ENCODE measurements at places on chromosomes 7 and 10.

DNA sequence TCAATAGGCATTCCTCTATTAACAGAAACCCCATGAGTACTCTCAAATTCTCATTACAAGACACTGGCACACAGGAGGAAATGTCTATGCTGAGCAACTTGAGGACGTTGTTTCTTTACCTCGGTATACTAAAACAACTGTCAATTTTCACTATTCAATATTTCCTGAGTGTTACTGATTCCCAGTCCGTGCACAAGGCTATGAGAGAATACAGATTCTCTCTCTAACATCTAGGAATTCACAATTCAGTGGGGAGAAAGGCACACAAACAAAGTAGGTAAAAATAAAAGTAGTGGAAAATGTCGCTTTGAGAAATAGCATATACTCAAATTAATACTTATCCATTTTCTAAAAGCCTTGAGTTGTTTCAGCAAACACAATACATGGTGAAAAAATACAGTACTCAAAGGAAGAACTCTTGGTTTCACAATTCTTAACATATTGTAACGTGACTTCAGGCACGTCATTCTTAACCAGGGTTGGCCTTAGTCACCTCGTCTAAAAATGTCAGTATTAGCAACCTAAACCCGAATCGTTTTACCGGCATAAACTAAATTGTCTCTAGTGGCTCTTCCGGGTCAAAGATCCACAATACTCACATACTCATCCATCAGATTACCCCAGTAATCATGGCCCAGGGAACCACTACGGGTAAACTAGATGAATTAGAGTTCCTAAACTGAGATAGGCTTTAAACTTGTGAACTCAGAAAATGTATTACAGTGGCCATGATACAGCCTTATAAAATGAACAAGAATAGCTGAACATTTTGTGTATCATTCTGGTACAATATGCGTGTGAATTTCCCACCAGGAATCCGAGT is 1.5 kb downstream of the IPMK start:
- peak; percentile 45 for DNase-seq

DNA sequence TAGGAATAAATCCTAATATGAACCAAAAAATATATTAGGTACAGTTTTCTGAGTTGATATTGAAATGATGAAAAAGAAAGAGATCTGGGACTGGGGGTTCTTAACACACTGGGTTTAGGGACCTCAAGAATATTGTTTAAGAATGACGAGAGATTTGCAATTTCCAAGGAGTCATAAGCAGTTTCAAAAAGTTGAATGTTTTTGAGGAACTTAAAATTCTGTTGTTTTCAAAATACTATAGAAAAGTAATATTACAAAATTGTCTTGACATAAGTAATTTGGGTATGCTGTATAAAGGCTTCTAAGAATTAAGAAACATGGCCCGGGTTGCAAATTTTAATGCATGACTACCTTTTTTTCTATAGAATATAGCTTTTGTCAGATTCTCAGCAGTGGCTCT is 88.1 kb downstream of the AUTS2 start:
- DNase-seq, result no peak

DNA sequence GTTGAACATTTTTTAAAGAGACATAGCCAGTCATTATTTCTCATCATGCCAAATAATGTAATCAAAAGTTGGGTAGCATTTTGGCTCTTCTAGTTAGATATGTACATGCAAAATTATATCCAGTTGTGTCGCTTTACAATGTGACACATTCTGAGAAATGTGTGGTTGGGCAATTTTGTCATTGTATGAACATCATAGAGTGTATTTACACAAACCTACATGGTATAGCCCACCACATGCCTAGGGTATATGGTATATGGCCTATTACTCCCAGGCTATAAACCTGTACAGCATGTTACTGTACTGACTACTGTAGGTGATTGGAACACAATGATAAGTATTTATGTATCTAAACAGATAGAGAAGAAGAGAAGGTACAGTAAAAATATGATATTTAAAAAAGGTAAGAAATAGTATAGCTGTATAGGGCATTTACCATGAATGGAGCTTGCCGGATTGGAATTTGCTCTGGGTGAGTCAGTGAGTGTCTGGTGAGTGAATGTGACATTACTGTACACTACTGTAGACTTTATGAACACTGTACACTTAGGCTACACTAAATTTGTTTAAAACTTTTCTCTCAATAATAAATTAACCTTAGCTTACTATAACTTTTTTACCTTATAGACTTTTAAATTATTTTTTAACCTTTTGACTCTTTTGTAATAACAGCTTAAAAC is 16.5 kb downstream of the ZNF365 start:
- no peak for DNase-seq

GRCh38 chr7:90484706-90485105 is 15.3 kb downstream of the PTTG1IP2 start:
- no peak for DNase-seq

- DNase-seq, result no peak
Measured at GRCh38 chr7:26388256-26388655, 96.6 kb downstream of the SNX10 start.

DNA sequence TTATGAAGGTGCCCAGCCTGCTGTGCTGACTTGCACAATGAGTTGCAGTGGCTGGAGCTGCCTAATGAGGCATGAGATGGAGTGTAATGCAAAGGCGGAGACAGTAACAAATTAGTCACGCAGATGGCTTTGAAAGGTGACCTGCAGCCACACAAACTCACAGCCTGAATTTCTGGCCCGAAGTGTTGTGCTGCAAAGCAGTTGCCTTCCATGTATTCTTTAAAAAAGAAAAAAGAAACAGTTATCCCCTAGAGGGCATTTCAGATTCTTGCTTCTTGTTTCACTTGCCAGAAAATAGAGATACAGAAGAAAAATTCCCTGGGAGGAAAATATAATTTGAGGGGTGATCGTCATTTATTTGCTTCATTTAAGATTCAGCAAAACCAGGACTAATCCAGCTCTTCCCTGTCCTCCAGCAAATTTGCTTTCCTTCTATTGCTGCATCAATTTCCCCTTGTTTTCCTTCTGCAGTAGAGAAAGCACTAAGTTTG is 239.9 kb downstream of the ADRA2A start:
- no peak for DNase-seq

DNA sequence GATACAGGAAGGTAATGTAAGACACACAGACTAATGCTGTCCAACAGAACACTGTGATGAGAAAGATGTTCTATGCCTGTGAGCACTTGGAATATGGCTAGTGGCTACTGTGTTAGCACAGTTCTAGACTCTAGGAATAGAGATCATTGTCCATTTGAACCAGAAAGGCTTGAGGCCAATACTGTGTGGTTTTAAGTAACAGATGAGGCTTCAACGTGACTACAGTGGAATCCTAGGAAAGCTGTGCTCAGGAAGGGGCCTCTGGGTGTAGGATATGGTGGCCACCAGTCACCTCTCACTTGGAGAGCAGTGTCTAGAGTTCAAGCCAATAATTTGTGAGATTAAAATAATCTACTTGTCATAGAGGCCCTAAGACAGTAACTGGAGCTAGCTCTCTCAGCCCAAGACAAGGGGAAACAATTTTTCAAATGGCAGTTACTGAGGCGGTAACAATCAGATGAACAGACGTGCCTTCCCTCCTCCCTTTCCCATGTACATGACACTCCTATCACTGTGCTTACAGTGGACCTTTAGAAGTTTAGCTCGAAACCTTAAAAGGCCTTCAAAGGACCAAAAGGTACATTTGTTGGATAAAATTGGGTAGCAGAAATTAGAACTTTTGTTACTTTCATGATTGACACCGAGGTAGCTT is 10.2 kb downstream of the ZDHHC16 start:
- no peak for DNase-seq

- DNase-seq, result peak; percentile 48
Measured at GRCh38 chr10:97759158-97759887, 12.5 kb downstream of the SFRP5 start.

GRCh38 chr7:20602306-20602705 is 13.2 kb upstream of the ABCB5 start:
- DNase-seq, result no peak

DNA sequence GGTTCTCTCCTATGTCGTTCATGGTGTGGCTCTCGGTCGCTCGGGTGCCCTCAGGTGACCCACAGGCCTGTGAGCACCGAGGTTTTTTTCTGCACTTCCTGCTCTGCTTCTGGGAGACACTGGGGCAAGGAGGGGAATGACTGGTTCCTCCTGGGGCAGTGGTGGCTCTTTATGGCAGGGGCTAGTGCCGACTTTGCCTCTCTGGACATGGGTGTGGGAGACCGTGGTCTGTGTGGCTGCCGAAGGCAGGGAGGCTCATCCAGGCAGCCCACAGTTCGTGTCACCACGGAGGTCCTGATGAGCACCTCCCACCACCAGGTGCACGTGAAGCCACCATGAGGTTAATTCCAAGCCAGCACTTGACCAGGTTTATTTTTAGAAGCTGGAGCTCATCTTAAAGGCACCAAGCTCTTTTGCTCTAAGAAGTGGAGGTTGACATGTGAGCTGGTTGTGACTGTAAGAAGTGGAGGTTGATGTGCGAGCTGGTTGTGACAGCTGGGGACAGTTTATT is 24.7 kb upstream of the DPYSL4 start:
- DNase-seq, result no peak

- DNase-seq, result no peak
Measured at GRCh38 chr7:44313621-44314031, 11.8 kb downstream of the CAMK2B start.

- no peak for DNase-seq
Measured at GRCh38 chr10:116060864-116061263, 212.1 kb downstream of the GFRA1 start.

- DNase-seq, result no peak
Measured at GRCh38 chr10:121926157-121926556, 1.7 kb downstream of the ATE1 start.

DNA sequence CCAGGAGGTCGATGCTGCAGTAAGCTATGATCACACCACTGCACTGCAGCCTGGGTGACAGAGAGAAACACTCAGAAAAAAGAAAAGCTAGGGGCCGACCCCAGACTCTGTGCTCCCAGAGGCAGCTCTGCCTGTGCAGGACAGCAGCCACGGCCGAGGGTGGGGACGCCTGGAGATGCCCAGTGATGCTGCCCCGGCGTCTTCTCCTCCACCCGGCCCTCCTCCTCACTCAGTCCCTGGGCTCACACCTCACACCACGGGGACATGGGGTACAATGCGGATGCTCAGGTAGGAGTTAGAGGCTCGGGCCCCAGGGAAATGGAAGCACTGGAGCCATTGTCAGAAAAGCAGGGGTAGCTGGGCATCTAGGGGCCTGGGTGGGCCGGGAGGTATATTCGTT is 46.3 kb upstream of the ELFN1 start:
- DNase-seq, result no peak

GRCh38 chr7:151396328-151396970 is 13.4 kb downstream of the WDR86 start:
- no peak for DNase-seq

GRCh38 chr7:96034940-96035727 is 262.8 kb downstream of the DYNC1I1 start:
- no peak for DNase-seq

- DNase-seq, result no peak
Measured at GRCh38 chr10:15472431-15473395, 101.6 kb upstream of the FAM171A1 start.

GRCh38 chr7:20741801-20742200 is 44.9 kb downstream of the SP8 start:
- DNase-seq, result no peak

DNA sequence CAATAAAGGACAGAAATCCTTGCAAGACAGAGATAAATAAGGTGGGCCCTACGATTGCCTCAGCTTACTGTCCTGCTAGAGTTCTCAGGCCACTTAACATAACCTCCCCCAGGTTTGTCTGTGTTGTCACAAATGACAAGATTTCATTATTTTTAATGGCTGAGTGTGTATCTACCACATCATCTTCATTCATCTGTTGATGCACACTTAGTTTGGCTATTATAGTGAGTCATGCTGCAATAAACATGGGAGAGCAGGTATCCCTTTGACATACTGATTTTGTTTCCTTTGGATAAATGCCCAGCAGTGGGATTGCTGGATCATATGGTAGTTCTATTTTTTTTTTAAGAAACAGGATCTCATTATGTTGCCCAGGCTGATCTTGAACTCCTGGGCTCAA is 60.6 kb downstream of the PRTFDC1 start:
- DNase-seq, result no peak

GRCh38 chr10:97332591-97333350 is 1.8 kb downstream of the FRAT2 start:
- DNase-seq, result no peak

DNA sequence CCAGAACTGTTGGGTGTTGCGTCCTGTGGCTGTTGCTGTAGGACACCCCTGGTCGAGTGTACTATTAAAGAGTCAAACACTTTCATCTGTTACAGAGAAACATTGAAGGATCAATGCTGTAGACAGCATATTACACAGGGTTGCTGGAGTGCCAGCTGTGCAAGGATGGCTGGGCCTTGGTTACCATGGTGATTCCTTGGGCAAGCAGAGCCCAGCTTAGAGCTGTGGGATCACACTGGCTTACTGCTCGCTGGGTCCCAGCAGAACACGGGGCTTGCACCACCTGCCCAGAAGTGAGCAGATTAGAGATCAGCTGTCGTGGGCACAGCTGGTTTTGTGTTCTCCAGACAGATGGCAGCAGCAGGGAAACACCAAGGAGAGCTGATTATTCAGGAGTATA is 76.0 kb downstream of the GPR141 start:
- no peak for DNase-seq

- DNase-seq, result no peak
Measured at GRCh38 chr10:66980246-66980815, 54.5 kb downstream of the LRRTM3 start.

GRCh38 chr10:1452777-1453176 is 284.5 kb downstream of the ADARB2 start:
- no peak for DNase-seq

- no peak for DNase-seq
Measured at GRCh38 chr7:16900209-16900768, 18.5 kb upstream of the AGR3 start.

- no peak for DNase-seq
Measured at GRCh38 chr10:114375047-114375446, 29.3 kb downstream of the AFAP1L2 start.

GRCh38 chr10:60522617-60523016 is 132.9 kb upstream of the ANK3 start:
- no peak for DNase-seq

DNA sequence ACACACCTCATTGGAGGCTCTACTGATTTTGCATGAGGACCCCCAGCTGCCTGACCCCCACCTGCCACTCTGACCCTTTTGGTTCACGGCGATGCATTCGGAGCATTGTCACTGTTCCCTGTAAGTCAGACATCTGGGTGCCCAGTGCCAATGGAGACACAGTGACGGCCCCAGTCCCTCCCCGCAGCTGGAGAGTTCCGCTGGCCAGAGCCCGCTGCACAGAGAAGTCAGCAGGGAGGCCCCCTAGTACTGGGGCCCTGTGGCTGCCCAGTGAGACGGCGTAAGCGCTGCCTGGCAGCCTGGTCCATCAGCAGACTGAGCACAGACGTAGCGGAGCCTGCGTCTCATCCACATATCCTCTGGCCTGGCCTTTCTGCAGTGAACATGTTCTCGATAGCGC is 77.5 kb downstream of the NKX6-2 start:
- no peak for DNase-seq

All from stimulated activated CD4-positive, alpha-beta T cell treated with anti-CD3 and anti-CD28 coated beads, Interleukin-4, amount 100 ng/mL, for 24 hours (primary cell).